ENCODE measurements at places on chromosomes 1 and 21.
A peak's percentile ranks its signal among the peaks of the same experiment; 100 is the strongest.

GRCh38 chr1:47631411-47631995, 193.7 kb downstream of the FOXD2 start:
- no peak for DNase-seq

- DNase-seq, result no peak
Measured at GRCh38 chr1:170714163-170714562, 50.2 kb downstream of the PRRX1 start.

- DNase-seq, result no peak
Measured at GRCh38 chr1:116880917-116881316, 28.8 kb upstream of the PTGFRN start.

DNA sequence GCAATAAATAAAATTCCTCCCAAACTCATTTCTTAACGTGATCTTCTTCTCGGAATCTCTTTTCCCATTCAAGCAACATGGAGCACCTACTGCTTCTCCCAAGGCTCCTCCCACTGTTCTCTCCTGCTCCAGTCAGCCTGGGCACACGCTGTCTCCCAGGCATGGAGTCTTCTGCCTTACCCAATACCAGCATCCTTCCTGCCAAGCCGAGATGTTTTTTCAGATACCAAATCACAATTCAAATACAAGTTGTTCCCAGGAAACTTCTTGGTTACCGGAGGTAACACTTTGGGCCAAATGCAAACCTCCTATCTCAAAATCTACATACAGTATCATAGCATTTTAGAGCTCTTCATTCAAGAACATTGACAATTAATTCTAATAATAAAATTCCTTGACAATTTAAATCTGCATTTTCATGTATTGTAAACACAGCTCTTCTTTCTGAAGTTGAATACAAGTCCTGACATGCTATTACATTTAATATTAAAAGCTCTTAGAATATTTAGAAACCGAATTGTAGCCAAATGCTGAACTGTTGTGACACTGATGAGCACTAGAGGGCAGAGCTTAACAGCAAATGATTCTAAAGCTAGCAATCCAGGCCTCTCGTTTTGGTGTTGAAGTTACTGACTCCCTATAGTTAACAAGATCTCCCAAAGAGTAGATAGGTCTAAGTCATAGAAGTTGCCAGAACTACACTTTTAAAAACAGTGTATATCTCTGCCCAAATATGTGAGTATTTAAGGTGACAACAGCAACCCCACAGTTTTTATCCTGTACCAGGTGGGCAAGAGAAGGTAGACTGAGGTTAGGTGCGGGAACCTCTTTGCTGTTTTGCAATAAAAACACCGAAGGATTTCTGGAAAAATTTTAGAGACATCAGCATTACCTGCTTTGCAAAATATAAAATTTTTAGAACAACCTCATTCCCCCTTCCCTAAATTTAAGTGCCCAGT, 52.3 kb downstream of the BCAR3 start:
- peak; percentile 79 for DNase-seq

GRCh38 chr1:38728585-38728908, 131.0 kb downstream of the RRAGC start:
- no peak for DNase-seq

DNA sequence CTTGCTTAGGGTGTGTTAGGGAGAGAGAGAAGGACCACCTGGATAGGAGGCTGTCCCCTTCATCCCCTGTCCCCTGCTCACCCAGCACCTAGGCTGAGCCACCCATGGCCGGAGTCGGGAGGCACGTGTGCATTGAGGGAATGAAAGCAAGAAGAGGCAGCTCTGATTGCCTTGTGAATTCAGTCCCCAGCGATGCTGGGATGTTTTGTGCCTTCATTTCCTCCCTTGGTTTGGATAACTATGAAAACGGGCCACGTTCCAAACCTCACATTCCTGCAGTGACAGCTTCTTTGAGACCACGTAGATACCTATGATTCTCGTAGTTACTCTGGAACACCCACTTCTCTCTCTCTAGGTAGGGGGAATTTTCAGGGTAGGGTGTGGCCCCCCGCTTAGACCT, 67.1 kb downstream of the MAN1C1 start:
- DNase-seq, result no peak

DNA sequence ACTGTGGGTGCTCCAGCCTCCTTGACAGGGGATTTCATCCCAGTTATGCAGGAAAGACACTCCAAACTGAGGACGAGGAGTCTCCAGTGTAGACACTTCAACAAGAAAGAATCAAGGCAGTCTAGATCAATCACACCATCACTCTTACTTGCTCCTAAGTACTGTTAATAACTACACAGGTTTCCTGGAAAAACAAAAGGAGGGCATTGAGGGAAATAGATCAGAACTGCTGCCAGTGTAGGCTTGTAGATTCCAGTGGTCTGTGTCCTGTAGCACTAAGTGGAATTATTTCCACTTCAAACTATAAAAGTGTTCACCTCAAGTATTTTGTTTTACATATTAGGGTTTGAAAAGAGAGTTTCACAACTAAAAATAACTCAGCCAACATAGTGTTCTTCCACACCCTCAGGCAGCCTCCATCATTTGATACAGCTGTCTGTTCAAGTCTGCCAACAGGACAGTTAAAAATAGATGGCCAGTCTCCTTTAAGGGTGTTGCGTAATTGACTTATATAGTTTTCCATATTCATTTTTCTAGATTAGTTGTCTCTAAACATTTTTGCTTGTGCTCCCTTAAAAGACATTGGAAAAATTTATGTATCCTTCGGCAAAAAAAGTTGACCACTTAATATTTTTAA, 32.0 kb upstream of the AGL start:
- DNase-seq, result no peak

GRCh38 chr1:223337174-223337869, 26.7 kb downstream of the SUSD4 start:
- no peak for DNase-seq

DNA sequence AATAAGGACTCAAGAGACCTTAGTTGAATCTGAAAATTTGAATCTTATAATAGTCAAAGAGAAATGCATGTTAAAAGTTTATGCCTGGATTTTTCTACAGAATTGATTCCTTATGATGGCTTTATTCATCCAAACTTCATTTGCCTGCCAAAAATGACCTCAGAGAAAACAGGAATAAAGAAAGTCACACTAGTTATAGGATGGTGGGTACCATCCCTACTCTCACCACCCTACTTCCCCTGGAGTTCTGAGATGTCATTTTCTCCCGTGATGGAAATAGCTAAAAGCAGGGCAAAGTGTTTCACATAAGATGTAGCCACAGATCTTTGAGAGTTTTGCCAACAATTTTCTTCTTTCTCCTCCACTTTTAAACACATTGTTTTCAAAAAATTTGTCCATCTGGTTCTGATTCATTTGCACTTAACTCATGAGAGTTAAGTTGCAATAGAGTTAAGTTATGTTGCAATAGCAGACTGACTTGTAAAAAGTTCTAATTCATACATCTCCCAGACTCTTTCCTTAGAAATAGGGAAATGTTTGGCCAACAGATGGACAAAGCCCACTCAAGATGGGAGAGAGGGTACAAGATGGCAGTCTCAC, 384.6 kb downstream of the PLPP3 start:
- DNase-seq, result no peak

DNA sequence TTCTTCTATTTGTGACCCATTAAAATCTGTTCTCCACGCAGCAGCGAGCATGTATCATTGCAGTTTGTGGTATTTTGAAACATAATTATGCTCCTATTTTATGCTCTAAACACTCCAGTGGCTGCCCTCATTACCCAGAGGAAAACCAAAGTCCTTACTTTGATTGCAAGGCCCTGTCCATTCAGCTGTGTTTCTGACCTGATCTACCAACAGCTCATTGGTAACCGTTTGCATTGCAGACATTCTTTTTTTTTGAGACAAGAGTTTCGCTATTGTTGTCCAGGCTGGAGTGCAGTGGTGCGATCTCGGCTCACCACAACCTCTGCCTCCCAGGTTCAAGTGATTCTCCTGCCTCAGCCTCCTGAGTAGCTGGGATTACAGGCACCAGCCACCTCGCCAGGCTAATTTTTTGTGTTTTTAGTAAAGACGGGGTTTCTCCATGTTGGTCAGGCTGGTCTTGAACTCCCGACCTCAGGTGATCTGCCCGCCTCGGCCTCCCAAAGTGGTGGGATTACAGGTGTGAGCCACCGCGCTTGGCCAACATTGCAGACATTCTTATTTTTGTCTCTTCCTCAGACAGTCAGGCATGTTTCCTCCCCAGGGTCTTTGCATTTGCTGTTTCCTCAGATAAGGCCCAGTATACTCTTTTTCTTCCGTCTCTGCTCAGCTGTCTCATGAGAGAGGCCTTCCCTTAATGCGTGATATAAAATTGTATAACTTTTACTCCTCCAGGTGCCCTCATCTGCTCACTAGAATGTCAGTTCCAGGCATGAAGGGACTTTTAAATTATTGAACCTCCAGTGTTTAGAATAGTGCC, 32.5 kb downstream of the THRAP3 start:
- no peak for DNase-seq

- DNase-seq, result no peak
Measured at GRCh38 chr1:40877698-40878097, 15.5 kb upstream of the CITED4 start.

DNA sequence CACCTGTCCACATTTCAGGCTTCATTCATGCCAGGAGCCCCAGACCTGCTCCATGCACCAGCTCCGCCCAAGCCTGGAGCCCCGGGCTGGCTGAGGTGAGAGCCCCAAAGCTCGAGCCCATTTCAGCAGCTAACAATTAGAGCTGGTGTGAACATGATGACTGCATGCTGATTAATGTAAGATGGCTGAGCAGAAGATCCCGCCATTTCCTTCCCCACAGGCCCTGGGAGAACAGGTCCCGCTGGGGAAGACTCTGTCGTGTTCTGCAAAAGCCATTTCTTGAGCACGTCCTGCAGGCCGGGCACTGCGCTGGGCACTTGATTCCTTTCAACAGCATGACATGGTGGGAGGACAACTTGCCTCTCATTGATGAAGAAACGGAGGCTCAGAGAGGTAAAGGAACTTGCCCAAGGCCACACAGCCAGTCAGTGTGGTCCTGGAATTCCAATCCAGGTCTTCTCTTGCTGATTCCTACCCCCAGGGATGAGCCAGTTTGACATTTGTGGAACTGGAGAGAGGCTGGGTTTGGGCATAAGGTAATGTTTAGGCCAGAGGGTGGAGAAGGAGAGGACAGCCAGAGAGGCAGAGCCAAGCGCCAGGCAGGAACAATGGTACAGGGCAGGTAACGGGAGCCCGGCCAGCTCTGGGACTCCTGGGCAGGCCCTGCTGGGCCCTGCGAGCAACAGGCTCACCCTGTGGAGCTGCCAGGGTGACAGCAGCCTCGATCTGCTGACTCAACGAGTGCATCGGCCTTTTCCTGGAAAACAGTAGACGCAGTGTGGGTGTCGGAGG, 28.1 kb upstream of the EPHA2 start:
- no peak for DNase-seq

DNA sequence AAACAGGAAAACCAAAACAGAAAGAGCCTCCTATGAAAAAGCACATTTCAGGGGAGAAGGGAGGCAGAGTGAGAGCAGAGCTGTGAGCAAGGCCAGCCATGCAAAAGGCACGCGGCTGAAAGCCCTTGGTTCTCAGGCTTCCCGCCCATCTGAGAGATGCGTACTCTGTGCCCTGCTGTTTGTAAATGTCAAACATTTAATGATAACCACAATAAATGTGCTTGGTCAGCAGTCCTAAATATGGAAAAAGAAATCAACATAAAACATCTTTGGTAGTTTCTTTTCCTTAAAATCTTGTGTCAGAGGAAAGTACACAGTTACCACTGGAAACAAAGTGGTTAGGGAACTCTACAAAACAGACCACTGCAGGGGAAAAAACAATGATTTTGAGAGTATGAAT, 283.1 kb downstream of the DSCAM start:
- no peak for DNase-seq

DNA sequence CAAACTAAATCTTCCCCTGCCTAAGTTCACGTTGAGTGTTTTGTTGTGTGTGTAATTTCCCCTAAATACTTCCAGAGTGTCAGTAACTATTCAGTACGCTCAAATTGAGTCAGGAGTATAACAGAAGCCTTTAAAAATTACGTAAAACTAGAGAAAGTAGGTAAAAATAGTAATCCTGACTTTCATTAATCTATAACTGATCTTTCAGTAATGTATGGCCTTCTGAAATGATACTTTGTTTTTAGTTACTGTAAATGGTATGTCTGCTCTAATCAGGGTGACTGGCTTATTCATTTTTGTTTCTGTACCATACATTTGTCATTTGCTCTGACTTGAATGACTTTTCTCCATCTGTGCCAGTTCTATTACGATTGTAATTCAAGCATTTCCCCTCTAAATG, 29.4 kb downstream of the MIER1 start:
- no peak for DNase-seq

GRCh38 chr1:18411820-18412641, 68.7 kb upstream of the KLHDC7A start:
- DNase-seq, result peak; percentile 56

DNA sequence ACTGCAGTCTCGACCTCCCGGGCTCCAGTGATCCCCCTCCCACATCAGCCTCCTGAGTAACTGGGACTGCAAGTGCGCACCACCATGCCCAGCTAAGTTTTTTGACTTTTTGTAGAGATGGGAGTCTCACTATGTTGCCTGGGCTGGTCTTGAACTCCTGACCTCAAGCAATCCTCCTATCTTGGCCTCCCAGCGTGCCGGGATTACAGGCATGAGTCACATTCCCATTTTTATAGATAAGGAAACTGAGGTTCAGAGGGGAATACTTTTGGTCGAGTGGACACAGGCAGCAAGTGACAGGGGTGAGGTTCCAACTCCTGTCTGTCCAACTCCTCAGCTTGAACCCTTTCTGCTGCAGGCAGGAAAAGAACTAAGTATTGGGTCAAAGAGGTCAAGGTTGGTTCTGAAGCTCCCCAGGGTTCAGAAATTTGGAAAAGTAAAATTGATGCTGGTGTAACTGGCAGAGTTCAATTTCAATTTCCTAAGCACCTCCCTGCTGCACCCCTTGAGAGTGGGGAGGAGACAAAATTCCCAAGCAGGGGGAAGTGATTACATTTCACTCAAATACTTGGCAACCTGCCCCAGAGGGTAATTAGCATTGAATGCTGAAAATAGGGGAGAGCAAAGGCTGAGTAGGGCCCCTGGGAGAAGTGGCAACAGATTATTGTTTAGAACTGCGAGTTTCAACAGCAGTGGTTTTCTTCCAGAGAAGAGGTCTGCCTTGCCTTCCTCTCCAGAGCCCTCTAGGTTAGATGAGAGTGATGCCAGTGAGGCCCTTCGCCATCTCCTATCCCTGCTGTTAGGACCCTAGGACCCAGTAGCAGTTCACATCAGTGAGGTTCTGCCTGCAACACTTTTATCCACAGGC, 17.5 kb upstream of the ALPL start:
- DNase-seq, result no peak

- DNase-seq, result no peak
Measured at GRCh38 chr1:39789571-39790110, 976 bp upstream of the BMP8B start.

- DNase-seq, result peak; percentile 87
Measured at GRCh38 chr1:904310-904950, 19.3 kb upstream of the SAMD11 start.

- DNase-seq, result peak; percentile 48
Measured at GRCh38 chr1:233905416-233906051, 1.1 kb downstream of the SLC35F3 start.

GRCh38 chr1:53541761-53542550, 82.8 kb downstream of the DMRTB1 start:
- DNase-seq, result peak; percentile 54
